Activated naive CD8-positive, alpha-beta T cell treated with anti-CD3 and anti-CD28 coated beads, Interleukin-2, amount 10 ng/mL, durations not matched to agents 7 days and 5 days (primary cell): ENCODE measurements at places on chromosomes 5 and 9.

- H3K27me3 ChIP-seq: peaks cover 27% of the 10 kb centered on the region
- peaks cover 2% of the 10 kb centered on the region for H3K4me1 ChIP-seq
- H3K4me3 ChIP-seq: no peak overlapping the region
- no peak overlapping the region for H3K27ac ChIP-seq
- no peak for DNase-seq
Observed at GRCh38 chr9:68925175-68925574, 88.7 kb downstream of the PRKACG start.

DNA sequence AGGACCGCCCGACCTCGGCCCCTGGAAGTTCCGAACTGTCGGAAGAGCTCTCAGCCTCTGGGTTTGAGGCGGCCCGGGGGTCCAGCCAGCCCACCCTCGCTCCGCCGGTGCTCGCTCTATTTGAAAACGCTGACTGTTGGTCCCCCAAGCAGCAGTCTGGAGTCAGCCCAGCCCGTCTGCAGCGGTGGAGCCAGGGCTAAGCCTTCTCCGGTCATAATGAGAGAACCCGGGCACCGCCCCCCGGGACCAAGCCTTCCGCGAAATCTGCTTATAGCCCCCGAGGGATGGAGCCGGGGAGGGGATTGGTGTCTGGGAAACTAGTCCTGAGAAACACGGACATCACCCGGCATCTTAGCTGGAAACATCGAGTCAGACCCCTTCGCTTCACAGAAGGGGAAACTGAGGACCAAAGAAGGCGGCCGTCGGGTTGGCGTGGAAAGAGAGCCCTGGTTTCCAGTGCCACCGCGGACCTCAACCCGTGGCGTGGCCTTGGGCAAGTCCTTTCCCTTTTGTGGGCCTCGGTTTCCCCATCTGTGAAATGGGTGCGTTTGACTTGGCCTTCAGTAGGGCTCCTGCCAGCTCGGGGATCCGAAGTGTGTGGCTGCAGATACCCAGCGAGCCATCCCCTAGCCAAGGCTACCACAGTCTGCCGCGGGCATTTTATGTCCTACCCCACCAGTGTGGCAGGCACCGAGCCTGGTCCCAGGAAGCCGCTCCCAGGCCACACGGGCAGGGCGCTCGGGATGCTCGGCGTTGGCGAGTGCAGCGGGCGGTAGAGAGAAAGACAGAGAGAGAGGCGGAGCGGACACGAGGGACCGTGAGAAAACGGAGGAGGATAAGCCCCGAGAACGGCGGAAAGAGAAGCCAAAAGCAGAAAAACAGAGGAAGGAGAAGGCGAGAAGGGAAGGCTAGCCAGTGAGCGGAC is 857 bp downstream of the ADAM19 start:
- peaks cover 10% of the 10 kb centered on the region for H3K36me3 ChIP-seq
- peak; percentile 57 for DNase-seq
- peak overlapping the region; percentile 91 for H3K27ac ChIP-seq

DNA sequence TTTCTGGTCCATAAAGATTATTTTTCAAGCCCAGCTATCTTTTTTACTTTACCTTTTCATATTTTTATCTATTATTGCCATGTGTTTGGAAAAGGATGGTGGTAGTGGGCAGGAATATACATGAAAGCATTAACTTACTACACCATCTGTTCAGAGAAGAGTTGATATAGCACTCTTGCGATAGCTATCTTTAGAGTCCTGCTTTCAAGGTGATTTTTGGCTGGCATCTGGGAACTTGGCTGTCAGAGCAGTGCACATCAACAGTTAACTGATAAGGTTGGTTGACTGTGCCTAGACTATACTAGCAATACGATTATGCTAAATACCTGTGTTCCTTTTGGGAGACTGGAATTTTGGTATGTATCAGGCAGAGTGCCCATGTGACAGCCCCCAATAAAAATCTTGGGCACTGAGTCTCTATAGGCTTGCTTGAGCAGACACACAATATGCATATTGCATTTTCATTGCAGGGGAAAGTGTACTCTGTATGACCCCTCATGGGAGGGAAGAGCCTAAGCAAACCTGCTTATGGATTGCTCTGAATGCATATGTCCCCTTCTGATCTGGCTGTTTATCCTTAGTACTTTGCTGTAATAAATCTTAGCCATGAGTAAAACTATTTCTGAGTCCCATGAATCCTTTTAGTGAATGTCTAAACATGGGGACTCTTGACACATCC is 227.6 kb upstream of the C9orf72 start:
- DNase-seq: no peak
- H3K27ac ChIP-seq: no peak overlapping the region
- no peaks in the 10 kb centered on the region for H3K36me3 ChIP-seq
- H3K27me3 ChIP-seq: no peaks in the 10 kb centered on the region
- no peak overlapping the region for H3K4me3 ChIP-seq
- H3K4me1 ChIP-seq: no peaks in the 10 kb centered on the region

DNA sequence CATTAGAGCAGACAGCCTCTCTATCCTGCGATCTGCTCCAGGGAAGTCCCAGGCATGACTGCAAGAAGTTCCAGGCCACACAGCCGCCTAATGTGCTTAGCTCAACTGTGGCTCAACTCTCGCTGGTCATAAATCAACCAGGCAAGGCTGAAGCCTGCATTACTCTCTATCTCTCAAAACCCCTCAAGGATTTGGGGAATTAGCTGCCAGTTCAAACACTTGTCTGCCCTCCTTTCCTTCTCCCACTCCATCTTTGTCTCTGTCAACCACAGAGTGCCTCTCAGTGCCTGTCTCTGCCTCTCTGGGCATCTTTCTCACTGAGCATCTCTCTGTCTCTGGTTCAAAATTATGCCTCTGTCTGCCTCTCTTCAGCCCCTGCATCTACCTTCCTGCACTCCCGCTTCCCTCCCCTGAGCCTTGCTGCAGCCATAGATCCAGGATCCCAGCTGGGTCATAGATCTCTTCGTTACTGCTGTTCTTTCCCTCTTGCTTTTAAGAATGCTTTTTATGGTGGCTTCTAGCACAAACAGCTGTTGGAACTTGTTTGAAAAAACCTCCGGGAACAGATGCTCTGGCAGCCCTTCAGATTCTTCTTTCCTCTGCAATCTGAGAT is 27.9 kb upstream of the GALNT10 start:
- peak overlapping the region; percentile 24 for H3K27ac ChIP-seq
- no peaks in the 10 kb centered on the region for H3K36me3 ChIP-seq
- no peak overlapping the region for H3K4me3 ChIP-seq

DNA sequence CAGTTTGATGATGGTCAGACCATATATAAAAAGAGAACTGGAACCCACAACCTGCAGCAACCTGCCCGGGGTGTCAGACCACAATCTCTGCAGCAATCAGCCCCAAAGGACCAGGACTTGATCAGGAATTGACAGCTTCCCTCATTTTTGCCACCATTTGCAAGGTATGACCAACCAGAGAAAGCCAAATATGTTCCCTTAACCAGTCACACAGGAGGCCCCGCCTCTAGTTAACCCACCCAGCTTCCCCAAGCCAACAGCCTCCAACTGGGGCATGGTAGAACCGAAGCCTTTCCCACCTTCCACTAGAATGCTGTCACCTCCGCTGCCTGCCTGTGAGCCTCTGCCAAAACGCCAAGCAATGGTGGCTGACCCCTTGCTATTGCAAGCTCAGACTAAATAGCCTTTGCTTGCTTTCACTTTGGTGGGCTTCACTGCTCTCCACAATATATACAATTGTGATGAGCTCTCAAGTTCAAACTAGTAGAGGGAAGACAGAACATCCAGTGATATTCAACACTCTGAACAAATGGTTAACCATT is 86.3 kb downstream of the AK8 start:
- DNase-seq: no peak
- peaks cover 6% of the 10 kb centered on the region for H3K4me1 ChIP-seq

DNA sequence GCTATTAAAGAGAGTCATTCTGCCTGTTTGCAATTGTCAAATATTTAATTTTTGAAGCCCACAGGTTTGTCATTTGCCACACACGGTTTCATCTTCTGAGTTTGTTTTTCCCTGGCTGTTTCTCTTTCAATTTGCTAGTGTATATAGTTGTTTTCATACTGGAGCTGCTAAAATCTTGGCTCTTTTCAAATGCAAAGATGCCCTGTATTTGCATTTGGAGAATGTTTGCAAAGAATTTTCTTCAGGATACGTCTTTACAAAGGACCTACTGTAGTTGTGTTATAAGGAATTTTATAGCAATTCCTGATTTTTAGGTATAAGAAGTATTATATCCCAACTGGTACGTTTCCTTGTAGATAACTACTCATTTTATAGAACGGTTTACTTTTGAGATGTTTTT is 48.0 kb downstream of the IZUMO3 start:
- DNase-seq: no peak
- no peak overlapping the region for H3K27ac ChIP-seq
- H3K27me3 ChIP-seq: no peaks in the 10 kb centered on the region
- H3K36me3 ChIP-seq: no peaks in the 10 kb centered on the region

- no peaks in the 10 kb centered on the region for H3K4me1 ChIP-seq
- DNase-seq: no peak
- no peaks in the 10 kb centered on the region for H3K27me3 ChIP-seq
- H3K27ac ChIP-seq: no peak overlapping the region
Observed at GRCh38 chr5:120605325-120606079, 141.4 kb downstream of the PRR16 start.

- no peak overlapping the region for H3K27ac ChIP-seq
- H3K36me3 ChIP-seq: no peaks in the 10 kb centered on the region
- no peaks in the 10 kb centered on the region for H3K4me1 ChIP-seq
- H3K27me3 ChIP-seq: peaks cover 5% of the 10 kb centered on the region
- DNase-seq: no peak
Observed at GRCh38 chr5:122858451-122858850, 13.0 kb downstream of the SNX24 start.

- H3K4me1 ChIP-seq: peaks cover 5% of the 10 kb centered on the region
- H3K27me3 ChIP-seq: no peaks in the 10 kb centered on the region
- H3K27ac ChIP-seq: no peak overlapping the region
Observed at GRCh38 chr5:112995764-112996618, 19.4 kb downstream of the DCP2 start.

GRCh38 chr9:98334796-98335195 is 79.3 kb upstream of the TBC1D2 start:
- H3K27ac ChIP-seq: no peak overlapping the region
- no peak for DNase-seq

DNA sequence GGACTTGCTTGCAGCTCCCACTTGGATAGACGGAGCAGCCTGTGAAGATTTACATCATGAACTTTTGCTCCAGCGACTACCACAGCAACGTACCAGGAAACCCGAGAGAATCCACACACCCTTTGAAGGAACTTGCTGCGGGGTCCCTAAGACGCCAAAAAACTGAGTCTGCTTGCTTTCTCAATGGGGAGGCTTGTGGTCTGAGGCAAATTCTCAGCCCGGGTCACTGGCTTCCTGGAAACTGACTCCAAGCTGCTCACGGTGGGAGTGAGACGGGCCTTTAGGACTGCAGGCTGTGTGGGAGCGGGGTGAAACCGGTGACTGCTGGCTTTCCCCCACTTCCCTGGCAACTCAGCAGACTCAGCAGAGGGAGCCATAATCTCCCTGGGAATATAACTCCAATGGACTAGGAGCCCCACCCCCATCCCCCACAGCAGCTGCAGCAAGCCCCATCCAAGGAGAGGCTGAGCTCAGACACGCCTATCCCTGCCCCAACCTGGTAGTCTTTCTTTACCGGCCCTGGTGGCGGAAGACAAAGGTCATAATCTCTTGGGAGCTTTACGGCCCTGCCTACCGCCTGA is 466.0 kb downstream of the CAAP1 start:
- no peaks in the 10 kb centered on the region for H3K27me3 ChIP-seq
- H3K4me3 ChIP-seq: no peak overlapping the region
- no peaks in the 10 kb centered on the region for H3K4me1 ChIP-seq
- H3K27ac ChIP-seq: no peak overlapping the region

GRCh38 chr9:89610391-89610925 is 5.6 kb downstream of the GADD45G start:
- H3K36me3 ChIP-seq: peaks cover 12% of the 10 kb centered on the region
- H3K4me3 ChIP-seq: no peak overlapping the region
- H3K27me3 ChIP-seq: peaks cover 38% of the 10 kb centered on the region
- no peak overlapping the region for H3K27ac ChIP-seq
- peak; percentile 11 for DNase-seq

DNA sequence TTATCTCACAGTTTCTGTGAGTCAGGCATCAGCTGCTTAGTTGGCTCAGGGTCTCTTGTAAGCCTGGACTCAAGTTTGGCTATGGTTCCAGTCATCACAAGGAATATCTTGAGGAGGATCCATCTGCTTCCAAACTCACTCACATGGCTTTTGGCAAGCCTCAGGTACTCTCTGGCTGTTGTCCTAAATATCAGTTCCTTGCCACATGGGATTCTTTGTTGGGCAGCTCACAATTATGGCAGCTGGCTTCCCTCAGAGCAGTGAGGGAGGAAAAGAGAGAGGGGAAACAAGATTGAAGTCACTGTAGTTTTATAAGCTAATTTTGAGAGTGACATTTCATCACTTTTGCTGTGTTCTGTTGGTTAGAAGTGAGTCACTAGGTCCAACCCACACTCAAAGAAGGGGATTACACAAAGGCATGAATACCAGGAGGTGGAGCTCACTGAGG is 144.5 kb downstream of the GCNT1 start:
- no peak for DNase-seq
- H3K36me3 ChIP-seq: no peaks in the 10 kb centered on the region
- H3K4me3 ChIP-seq: no peak overlapping the region
- peaks cover 22% of the 10 kb centered on the region for H3K27me3 ChIP-seq
- no peaks in the 10 kb centered on the region for H3K4me1 ChIP-seq

GRCh38 chr5:111159845-111160244 is 64.3 kb upstream of the CAMK4 start:
- H3K4me3 ChIP-seq: no peak overlapping the region
- H3K36me3 ChIP-seq: no peaks in the 10 kb centered on the region
- DNase-seq: no peak
- no peak overlapping the region for H3K27ac ChIP-seq
- no peaks in the 10 kb centered on the region for H3K27me3 ChIP-seq

DNA sequence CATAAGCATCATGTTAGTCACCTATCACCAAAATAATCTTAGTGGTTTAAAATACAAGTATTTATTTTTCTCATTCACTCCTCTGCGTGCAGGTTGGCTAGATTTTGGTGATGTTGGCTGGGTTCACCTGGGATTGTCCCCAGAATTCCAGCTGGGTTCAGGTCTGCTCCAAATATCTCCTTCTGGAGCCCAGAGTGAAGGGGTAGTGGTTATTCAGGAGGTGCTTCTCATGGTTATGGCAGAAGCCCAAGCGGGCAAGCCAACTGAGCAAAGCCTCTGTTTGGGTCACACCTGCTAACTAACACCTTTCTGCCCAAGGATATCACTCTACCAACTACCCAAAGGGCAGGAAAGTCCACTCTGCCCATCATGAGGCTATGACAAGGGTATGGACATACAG is 4.7 kb upstream of the SLC25A46 start:
- H3K36me3 ChIP-seq: peaks cover 1% of the 10 kb centered on the region
- H3K4me1 ChIP-seq: peaks cover 9% of the 10 kb centered on the region
- peaks cover 10% of the 10 kb centered on the region for H3K27me3 ChIP-seq
- no peak overlapping the region for H3K27ac ChIP-seq

DNA sequence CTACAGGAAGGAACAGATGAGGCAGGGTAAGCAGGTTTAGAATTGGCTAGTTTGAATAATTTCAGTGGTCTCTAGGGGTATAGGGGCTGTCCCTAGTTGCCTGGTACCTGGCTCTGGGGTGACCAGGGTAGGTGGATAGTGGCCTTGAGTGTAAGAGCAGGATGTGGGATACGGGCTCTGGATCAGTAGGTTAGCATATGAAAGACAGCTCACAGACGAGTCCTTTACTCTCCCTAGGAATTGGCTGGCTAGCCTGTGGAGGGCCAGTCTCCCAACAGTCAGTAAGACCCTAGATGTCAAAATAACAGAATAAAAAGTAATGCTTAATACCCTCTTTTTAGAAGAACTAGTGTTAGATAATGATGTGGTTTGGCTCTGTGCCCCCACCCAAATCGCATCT is 16.6 kb upstream of the C9orf152 start:
- no peak for DNase-seq
- peaks cover 13% of the 10 kb centered on the region for H3K27me3 ChIP-seq
- no peak overlapping the region for H3K4me3 ChIP-seq
- H3K36me3 ChIP-seq: no peaks in the 10 kb centered on the region

GRCh38 chr9:34500623-34501267 is 22.0 kb downstream of the ENHO start:
- peaks cover 2% of the 10 kb centered on the region for H3K27me3 ChIP-seq
- no peak overlapping the region for H3K27ac ChIP-seq
- peak; percentile 68 for DNase-seq
